IMR-90 (cell line): ENCODE measurements at places on chromosomes 16 and 17. TPM values are rescaled to one million over a fixed set of nuclear protein-coding genes. Genes with fewer than 3 reads are reported as not detected.
A peak's percentile ranks its signal among the peaks of the same experiment; 100 is the strongest.

SOX8 gene
- total RNA-seq: under 0.01 TPM in 2 replicates

DNA sequence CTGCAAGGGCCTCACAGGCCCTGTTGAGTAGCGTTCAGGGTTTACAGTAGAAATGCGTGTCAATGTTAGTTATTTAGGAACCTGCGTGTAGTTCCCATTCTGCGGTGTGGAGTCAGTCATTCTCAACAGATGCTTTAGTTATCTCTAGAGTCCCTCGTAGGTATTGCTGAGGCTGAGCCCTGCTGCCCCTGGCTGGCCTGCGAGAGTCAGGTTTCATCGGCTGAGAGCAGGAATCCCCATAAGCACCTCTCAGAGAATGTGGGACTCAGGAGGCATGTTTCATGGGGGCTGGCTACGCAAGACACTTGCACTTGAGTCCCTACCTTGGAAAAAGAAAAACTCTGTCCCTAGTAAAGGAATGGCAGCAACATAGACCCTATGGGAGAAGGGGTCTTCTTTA lies 347.5 kb upstream of the ASIC2 start:
- no peak overlapping the region for H3K27ac ChIP-seq
- DNase-seq: no peak
- H3K4me3 ChIP-seq: no peak overlapping the region
- H3K4me1 ChIP-seq: no peaks in the 10 kb centered on the region

- DNase-seq: peak; percentile 70
- no peak overlapping the region for H3K27ac ChIP-seq
- 0 out of 2 replicates have a peak overlapping the region, but pooled peaks have one; percentile 18 for H3K4me3 ChIP-seq
- H3K4me1 ChIP-seq: peaks cover 4% of the 10 kb centered on the region; the same call in 1 of the 2 replicates
These were observed 939 bp downstream of the BCL6B start for GRCh38 chr17:7023576-7024401.

- peaks cover 11% of the 10 kb centered on the region; the same call in 1 of the 2 replicates for H3K36me3 ChIP-seq
- no peak overlapping the region for H3K4me3 ChIP-seq
- H3K4me1 ChIP-seq: peaks cover 76% of the 10 kb centered on the region
- DNase-seq: no peak
- peak overlapping the region; percentile 100 for H3K27ac ChIP-seq
These were observed 55.7 kb upstream of the LGALS9 start for GRCh38 chr17:27575096-27575911.

SLC46A1 gene
- 2.7 and 2.8 TPM in 2 replicates for total RNA-seq

GRCh38 chr17:80812362-80813088 lies 179.1 kb upstream of the CHMP6 start:
- H3K4me1 ChIP-seq: no peaks in the 10 kb centered on the region; the same call in 1 of the 2 replicates
- no peaks in the 10 kb centered on the region for H3K27me3 ChIP-seq
- H3K36me3 ChIP-seq: peaks cover 8% of the 10 kb centered on the region; the same call in 1 of the 2 replicates
- DNase-seq: no peak
- no peak overlapping the region for H3K27ac ChIP-seq

- H3K27ac ChIP-seq: no peak overlapping the region
- no peaks in the 10 kb centered on the region; the same call in 1 of the 2 replicates for H3K36me3 ChIP-seq
- H3K27me3 ChIP-seq: peaks cover 32% of the 10 kb centered on the region
- DNase-seq: no peak
- H3K4me3 ChIP-seq: no peak overlapping the region
These were observed 9.2 kb upstream of the BAIAP2 start for GRCh38 chr17:81025741-81026129.

DNA sequence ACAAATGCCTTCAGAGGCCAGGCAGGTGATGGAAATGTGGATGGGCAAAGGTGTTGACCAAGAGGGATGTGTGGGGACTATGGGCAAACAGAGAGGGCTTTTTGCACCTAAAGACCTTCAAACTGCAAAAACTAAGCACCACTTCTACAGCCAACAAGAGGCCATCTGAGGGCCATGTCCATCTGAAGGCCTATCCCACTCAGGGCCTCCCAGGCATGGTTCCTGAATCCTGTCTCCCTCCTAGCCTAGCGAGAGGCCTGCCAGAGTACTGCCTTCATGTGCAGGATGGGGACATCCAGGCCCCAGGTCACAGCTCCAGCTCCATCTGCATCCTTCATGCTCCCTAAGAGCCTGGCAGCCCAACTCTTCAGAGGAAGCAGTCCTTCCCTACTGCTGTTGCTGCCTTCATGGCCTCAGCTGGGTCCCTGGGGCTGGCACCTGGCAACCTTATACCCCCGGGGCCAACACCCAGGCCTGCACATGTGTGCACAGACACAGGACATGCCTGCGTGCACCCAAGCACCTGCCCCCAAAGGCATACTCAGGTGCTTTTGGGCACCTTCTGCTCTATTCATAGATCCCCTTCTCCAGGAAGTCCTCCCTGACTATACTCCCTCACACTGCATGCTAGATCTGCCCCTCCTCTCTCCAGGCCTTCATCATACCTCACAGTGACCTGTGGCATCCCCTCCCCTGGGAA lies 95.2 kb downstream of the C16orf78 start:
- peaks cover 6% of the 10 kb centered on the region; the same call in 1 of the 2 replicates for H3K27me3 ChIP-seq
- H3K4me1 ChIP-seq: no peaks in the 10 kb centered on the region
- DNase-seq: no peak
- H3K4me3 ChIP-seq: no peak overlapping the region
- H3K27ac ChIP-seq: no peak overlapping the region

DNA sequence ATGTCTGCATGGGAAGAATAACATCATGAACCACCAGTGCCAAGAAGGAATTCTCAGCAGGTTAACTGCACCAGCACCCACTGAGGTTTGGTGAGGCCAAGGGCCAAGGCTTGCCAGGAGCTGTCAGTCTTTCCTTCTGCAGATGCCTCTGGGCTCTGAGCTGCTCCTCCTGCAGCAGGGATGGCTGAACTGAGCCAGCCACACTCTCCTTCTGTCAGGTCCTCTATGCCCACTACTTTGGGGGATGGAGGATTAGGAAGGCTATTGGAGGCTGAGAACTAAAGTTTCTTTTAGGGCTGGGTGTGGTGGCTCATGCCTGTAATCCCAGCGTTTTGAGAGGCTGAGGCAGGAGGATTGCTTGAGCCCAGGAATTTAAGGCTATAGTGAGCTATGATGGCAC lies 71.6 kb downstream of the PLXDC1 start:
- H3K4me1 ChIP-seq: peaks cover 11% of the 10 kb centered on the region
- no peak overlapping the region for H3K27ac ChIP-seq
- peaks cover 33% of the 10 kb centered on the region for H3K27me3 ChIP-seq
- no peak overlapping the region for H3K4me3 ChIP-seq
- no peak for DNase-seq

GRCh38 chr17:76993651-76994050 lies 125.4 kb downstream of the MGAT5B start:
- H3K4me3 ChIP-seq: no peak overlapping the region
- no peak overlapping the region for H3K27ac ChIP-seq
- H3K27me3 ChIP-seq: peaks cover 62% of the 10 kb centered on the region

DNA sequence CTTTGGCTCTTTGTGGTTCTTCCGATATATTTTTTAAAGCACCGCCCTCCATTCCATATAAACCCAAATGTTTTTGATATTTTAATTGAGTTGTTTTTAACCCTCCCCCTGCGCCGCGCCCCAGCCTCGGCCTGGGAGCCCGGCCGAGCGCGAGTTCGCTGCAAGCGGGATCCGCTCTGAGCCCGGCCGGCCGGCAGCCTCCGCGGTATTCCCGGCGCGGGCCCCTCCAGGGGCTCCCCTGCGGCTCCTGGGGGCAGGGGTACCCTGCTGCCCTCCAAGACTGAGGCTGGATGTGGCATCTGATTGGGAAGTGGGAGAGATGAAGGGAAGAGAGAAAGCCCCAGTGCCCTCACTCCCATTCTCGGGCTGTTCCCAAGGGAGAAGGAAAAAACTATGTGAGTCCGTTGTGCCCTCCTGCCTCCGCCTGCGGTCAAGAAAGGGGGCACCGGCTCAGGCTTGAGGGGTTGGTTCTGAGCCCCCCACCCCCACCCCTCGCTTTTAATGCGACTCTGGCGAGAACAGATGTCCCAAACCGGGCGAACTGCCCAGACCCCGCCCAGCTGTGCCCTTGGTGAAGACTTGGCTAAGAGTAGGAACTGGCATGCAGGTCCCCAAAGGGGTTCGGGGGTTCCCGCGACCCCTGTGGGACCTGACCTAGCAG lies 8.6 kb downstream of the NEUROD2 start:
- H3K27ac ChIP-seq: no peak overlapping the region
- no peak for DNase-seq
- no peaks in the 10 kb centered on the region for H3K36me3 ChIP-seq
- H3K27me3 ChIP-seq: peaks cover 96% of the 10 kb centered on the region
- H3K4me3 ChIP-seq: no peak overlapping the region

KRT25 gene
- total RNA-seq: not detected in 2 replicates

DNA sequence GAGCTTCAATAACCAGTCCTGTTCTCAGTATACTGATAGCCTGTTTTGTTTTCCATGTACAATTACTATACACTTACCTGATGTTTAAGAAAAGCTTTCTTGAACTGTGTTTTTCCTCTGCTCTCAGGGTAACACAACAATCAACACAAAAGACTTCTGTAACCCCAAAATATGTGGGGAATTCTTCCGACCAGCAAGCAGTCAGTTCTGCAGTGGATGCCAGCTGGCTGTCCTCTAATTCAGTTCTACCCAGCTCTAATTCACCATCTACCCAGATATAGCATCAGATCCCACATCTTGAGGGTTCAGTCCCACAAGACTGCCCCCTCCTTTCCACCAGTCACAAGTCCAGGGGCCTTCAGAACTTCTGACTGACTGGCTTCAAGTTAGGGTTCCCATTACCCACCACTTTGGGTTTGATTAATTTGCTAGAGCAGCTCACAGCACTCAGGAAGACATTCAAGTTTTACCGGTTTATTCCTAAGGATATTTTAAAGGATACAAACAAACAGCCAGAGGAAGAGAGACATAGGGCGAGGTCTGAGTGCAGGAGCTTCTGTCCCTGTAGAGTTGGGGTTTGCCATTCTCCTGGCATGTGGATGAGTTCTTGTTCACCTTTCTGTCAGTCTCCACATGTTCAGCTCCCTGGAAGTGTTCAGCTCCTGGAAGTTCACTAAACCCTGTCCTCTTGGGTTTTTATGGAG lies 178.2 kb downstream of the CHD9 start:
- H3K36me3 ChIP-seq: peaks cover 37% of the 10 kb centered on the region
- peak overlapping the region; percentile 19; the same call in 1 of the 2 replicates for H3K27ac ChIP-seq
- peaks cover 6% of the 10 kb centered on the region for H3K4me1 ChIP-seq
- no peak overlapping the region for H3K4me3 ChIP-seq
- H3K27me3 ChIP-seq: no peaks in the 10 kb centered on the region

LSM12 gene
- 41.0 and 50.3 TPM in 2 replicates for total RNA-seq
